ENCODE measurements at places on chromosomes 3 and 15.

GRCh38 chr3:14441240-14441919, 39.0 kb downstream of the SLC6A6 start:
- DNase-seq, result no peak

GRCh38 chr15:60137711-60138396, 133.7 kb downstream of the FOXB1 start:
- no peak for DNase-seq

DNA sequence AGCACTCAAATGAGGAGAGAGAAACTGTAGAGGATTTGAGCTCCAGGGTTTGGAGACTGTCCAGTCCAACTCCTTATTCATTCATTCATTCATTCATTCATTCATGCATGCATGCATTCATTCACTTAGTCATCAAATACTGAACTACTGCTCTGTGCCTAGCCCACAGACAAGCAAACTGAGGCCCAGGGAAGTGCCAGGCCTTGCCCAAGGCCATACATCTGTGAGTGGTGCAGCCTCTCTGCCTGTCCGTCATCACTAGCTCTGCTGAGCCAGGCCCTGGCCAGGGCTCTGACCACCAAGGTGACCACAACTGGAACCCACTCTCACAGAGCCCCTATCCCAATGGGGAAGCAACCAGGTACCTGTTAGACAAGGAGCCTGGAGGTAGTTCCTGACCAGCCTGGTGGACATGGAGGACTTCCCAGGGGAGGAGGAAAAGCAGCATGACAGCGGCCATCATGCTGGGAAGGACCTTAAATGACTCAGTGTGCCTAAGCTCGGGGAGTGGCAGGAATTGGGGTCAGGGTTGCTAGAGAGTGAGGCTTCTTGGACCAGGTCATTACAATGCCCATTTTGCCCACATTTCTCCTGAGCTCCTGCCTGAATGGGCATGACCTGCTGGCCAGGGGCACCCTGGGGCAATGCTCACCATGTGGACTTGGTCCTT, 27.5 kb upstream of the RPL29 start:
- no peak for DNase-seq

- no peak for DNase-seq
Measured at GRCh38 chr3:135000465-135000864, 205.4 kb downstream of the EPHB1 start.

GRCh38 chr3:34312684-34313083, 514.3 kb downstream of the PDCD6IP start:
- DNase-seq, result no peak

DNA sequence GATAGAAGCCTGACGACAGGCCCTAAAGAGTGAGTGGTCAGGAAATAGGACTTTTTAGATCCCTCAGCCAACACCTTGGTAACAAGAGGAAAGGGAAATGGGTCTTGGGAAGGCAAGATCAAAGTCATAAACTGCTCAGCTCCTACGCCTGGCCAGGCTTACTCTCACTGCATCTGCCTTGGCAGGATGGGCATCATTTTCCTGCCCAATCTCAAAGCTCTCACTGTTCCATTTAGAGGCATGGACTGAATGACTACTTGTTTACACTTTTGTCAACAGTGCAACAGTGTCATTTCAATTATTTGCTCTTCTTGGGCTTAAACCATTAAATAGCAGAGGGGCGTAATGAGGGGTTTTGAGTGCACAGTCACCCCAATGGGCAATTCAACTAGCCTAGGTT, 808.7 kb downstream of the GRM7 start:
- DNase-seq, result no peak

- no peak for DNase-seq
Measured at GRCh38 chr15:99344639-99345038, 93.4 kb downstream of the LRRC28 start.

DNA sequence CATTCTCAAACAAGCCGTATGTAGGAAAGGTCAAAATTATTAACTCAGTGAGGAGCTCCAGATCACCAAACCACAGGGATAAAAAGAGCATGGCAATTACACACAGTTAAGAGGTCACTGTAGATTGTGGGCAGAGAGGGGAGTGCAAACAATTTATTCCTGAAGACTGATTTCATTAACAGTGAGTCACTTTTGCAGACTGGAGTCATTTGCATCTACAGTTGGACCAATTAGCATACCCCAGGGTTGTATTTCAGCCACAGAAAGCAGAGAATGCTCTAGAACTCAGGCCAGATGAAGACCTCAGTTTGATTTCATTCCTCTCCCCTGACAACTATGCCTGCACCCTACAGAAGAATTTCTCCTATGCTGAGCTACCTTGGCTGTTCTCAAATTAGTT, 40.1 kb downstream of the SETMAR start:
- peak; percentile 15 for DNase-seq

DNA sequence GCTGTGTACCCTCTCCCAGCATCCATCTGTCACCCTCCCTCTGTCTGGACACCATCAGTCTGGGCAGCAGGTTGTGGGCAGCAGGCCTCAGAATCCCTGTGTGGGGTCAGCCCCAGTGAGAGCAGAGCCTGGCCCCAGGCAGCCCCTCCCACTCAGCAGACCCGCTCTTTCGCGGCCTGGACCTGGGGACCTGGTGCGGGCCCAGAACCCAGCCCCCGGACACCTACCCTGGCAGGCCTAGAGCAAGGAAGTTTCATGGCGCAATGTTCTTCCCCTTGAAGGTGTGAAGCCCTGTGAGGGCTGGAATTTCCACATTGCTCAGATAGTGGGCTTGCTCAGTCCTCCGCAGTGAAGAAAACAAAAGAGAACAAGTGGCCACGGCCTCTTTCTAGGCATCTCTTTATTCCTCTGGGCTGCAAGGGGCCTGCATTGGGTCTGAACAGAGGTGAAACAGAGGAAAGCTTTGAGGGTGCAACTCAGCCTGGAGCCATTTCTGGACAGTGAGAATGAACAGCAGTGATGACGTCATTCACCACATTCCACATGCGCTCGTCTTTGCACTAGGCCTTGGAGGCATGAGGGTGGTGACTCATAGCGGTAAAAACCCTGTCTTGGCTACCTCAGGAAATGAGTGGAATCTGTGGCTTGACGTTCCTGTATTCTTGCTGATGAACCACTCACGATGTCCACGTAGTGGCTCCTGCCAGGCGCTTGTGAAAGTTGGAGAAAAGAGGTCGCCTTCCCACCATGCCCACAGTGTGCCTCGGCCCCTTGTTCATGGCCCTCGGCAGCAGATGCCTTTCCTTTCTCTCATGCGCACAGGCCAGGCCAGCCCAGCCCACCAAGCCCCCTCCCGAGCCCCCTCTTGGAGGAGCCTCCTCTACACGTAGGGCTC, 66.1 kb downstream of the SLC30A4 start:
- DNase-seq, result no peak

DNA sequence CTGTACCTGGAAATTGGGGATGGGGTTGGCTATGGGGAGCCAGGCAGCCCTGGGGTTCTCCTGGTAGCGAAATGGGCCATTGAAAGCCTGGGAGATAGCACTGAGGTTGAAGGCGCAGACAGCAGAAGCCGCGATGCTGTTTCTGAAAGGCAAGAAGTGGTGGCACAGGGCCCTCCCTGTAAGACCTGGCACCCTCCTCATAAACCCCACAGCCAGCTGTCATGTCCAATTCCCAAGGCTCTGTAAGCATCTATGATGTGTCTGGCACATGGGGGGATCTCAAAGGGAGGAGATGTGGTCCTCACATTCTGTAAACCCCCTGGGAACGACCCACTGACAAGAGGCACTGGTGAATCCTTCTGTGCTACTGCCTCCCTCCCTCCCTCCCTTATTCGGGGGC, 104.0 kb downstream of the SEMA5B start:
- no peak for DNase-seq

DNA sequence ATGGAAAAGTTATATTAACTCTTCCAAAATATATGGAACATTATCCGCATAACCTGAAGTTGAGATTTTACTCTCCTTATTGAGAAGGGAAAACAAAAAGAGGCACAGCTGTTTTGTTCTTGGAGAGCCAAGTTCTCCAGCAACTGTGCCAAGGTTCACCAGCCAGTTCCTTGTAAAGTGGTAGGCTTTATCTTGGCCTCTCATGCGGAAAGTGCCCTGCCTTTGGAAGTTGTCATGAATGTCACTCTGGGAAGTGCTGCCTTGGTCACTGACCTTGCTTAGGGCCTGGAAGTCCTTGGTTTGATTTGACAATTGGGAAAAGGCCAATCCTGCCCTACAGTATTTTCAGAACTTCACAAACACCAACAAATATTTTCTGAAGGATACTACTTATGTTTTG, 44.2 kb upstream of the THRB start:
- no peak for DNase-seq

GRCh38 chr3:158573714-158574113, 2.7 kb downstream of the MLF1 start:
- DNase-seq, result no peak

- no peak for DNase-seq
Measured at GRCh38 chr3:182629521-182629920, 163.8 kb upstream of the ATP11B start.

GRCh38 chr15:88644741-88645140, 5.9 kb downstream of the ISG20 start:
- no peak for DNase-seq

All from NCI-H2227 treated with DMSO at 0.1 percent for 48 hours (cell line).